ENCODE measurements at places on chromosomes 11 and 22. TPM values are rescaled to one million over a fixed set of nuclear protein-coding genes. Genes with fewer than 3 reads are reported as not detected.

Gene MPZL3
- 1.8 TPM for total RNA-seq

DNA sequence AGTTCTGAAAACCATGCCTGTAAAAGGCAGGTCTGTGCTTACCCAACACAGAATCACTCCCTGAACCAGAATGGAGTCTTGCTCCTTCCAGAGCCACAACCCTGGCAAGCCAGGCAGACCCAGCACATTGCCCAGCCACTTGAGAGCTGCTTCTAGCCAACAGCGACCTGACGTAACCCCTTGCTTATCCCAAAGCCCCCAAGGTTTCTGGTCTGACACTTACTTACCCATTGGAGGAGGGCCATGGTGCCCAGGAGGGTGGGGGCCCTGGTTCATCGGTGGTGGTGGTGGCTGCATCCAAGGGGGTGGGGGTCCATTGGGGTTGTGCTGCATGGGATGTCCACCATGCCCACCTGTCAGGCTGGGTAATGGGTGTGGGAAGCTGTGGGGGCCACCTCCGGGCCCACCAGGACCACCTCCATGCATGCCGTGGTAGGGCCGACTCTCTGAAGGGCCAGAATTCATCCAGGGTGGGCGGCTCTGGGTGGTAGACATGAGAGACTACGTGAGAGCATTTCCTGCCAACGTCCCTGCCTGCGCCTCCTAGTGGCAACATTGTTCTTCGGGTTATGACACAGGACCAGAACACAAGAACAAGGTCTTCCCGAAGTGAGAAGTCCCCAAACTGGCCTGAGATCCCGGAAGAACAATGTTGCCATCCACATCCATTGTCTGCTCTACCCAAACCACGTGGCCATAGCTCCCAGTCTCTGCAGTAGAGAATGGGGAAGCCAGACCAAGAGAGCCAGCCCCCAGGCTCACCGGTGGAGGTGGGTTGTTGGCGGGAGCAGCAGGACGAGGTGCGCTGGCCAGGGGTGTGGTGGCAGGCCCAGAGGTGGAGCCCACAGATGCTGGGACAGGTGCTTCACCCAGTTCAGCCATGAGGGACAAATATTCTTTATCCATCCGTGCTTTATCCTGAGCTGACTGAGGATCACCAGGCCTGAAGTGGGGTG is 7.8 kb upstream of the PYGM start:
- peaks cover 86% of the 10 kb centered on the region for H3K36me3 ChIP-seq
- DNase-seq = peak; percentile 95
- H3K4me3 ChIP-seq = no peak overlapping the region
- no peak overlapping the region for H3K27ac ChIP-seq
- peaks cover 15% of the 10 kb centered on the region for H3K4me1 ChIP-seq

GRCh38 chr11:128946648-128947047 is 4.0 kb upstream of the TP53AIP1 start:
- no peak overlapping the region for H3K4me3 ChIP-seq
- H3K4me1 ChIP-seq = no peaks in the 10 kb centered on the region
- no peak overlapping the region for H3K27ac ChIP-seq
- no peak for DNase-seq
- peaks cover 4% of the 10 kb centered on the region for H3K27me3 ChIP-seq

GRCh38 chr11:134469627-134470026 is 57.6 kb upstream of the B3GAT1 start:
- no peak overlapping the region for H3K27ac ChIP-seq

- no peaks in the 10 kb centered on the region for H3K4me1 ChIP-seq
- DNase-seq = no peak
- H3K4me3 ChIP-seq = no peak overlapping the region
- peaks cover 34% of the 10 kb centered on the region for H3K27me3 ChIP-seq
- no peaks in the 10 kb centered on the region for H3K36me3 ChIP-seq
Measured at GRCh38 chr11:121429556-121429955, 22.6 kb upstream of the SORL1 start.

GRCh38 chr22:40453671-40454070 is 83.3 kb downstream of the SGSM3 start:
- H3K36me3 ChIP-seq = no peaks in the 10 kb centered on the region
- peaks cover 16% of the 10 kb centered on the region for H3K4me1 ChIP-seq
- DNase-seq = no peak
- H3K27me3 ChIP-seq = no peaks in the 10 kb centered on the region
- no peak overlapping the region for H3K27ac ChIP-seq

Data from osteoblast (primary cell).